SHP77 (cell line): ENCODE measurements at places on chromosomes 4 and X.

DNA sequence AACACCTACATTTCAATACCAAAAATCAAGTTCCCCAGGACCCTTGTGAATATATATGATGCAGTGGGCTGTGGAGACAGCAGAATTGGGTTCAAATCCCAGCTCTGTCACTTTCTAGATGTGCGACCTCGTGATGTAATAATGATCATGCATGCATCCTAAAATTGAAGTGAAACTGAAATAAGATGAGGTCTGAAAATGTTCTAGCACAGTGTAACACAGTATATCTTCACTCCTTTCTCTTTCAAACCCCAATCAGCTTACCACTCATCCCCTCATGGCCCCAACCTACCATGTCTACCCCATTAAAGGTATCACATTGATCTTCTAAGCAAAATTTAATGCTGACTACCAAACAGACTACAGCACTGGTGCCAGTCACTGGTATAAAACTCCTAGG is 69.9 kb upstream of the BRS3 start:
- DNase-seq = no peak

- peak; percentile 12 for DNase-seq
Observed at GRCh38 chr4:38782452-38783108, at the start of gene TLR10. TSS of gene TLR10 (minus strand) at chr4:38782990. CDS start at chr4:38775590, 7,400 bp downstream.

DNA sequence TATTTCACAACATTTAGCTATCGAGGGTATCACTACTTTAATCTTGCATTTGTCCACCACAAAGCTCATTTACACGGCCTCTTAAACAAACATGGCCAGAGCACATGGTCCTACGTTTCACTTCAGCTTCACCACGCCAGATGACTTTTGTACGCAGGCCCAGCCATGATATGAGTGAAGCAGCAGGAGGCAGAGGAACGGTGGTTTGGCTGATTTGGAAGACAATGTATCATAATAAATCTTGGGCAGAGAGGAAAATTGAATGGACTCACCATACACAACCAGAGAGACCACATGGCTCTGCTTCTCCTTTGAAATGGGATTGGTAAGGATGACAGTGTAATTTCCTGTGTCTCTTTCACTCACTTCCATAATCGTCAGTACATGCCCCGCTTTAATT is 15.3 kb downstream of the KDR start:
- no peak for DNase-seq

DNA sequence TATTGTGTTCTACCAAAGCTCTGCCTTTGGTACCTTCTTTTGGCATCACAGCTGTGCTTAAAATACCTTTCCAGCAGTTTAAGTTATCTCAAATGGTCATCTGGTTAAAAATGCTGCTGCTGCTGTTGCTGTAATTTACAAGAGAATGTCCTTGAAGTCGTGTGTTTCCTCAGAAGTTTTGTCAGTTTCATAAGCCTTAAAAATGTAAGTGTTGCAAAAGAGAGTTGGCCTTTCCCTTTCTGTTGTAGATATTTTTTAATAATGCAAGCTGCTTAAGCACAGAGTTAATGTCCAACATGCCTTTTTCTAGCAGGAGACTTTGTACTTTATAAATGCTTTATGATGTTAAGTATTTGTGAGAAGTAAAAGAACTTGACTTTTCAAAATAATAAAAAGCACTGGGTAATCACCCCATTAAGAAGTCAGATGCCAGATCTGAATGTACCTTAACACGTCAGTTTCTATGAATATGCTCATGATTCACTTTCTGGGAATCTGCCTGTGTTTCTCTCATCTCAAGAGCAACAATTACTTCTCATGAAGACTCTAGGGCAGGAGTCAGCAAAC is 35.3 kb upstream of the TENM3 start:
- no peak for DNase-seq

DNA sequence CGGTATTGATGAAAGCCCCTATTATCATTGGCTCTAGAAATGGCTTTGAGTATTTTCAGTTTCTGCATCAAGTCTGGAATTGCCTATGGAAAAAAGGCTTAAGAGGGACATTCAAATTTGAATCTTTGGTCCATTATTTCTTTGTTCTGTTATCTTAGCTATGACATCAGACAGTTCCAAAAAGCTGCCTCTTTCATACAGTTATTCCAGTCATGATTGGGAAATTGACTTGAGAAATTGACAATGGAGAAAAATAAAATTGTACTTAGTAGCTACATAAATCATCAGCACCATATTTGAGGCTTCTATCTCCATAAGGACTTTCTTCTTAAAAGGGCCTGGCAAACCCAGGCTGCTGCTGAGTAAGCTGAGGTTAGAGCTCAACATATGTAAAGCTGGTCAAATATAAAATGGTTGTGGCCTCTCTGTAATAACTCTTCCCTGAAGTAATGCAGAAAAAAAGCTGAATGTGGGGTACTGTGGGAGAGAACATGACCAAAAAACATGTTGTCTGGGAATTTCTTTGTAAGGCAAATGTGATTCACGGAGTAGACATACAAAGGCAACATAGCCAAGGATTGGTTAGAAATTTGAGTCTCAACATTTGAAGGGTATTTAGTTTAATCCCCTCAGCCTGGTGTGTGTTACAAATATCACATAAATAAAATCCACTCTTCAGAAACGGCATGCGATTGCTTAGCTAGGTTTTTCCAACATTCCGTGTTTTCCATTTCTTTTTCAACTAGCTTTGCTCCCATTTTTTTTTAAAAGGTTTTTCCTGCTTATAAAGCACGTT is 100.9 kb downstream of the LNX1 start:
- no peak for DNase-seq

GRCh38 chrX:78314561-78314960 is 12.8 kb downstream of the CYSLTR1 start:
- DNase-seq = no peak

DNA sequence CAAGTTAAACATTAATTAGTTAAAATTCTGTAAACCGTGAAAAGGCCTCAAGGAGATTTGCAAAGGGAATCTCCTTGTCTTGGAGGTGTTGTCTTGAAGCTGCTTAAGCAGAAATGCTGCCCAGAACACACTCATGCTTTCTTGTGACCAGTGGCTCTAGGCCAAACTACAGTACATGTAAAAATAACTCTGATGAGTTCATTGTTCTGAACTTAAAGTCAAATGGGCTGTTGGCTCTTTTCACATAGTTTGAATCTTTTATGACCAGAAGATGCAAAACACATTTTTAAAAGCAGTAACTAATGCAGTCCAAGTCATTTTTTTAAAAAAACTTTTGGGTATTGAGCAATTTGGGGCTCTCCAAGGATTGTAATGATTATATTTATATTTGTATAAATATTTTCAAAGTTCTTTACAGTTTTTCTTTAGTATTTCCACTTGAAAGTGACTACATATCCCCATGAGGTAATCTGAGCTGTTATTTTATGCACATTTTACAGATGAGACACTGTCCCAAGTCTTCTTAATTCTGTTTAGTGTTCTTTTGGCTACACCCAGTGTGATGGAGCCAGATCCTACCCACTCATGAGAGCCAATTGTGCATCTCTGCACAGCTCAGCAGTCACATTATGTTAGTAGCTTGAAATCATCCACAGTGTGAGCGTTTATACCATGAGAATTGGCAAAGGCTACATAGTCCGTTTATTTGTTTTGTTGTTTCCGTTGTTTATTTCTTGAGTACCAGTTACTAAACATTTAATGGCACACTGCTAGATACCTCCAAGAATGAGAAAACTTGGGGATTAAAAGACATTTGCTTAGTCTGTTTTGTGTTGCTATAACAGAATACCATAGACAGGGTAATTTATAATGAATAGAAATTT is 112.8 kb upstream of the ATXN3L start:
- no peak for DNase-seq

DNA sequence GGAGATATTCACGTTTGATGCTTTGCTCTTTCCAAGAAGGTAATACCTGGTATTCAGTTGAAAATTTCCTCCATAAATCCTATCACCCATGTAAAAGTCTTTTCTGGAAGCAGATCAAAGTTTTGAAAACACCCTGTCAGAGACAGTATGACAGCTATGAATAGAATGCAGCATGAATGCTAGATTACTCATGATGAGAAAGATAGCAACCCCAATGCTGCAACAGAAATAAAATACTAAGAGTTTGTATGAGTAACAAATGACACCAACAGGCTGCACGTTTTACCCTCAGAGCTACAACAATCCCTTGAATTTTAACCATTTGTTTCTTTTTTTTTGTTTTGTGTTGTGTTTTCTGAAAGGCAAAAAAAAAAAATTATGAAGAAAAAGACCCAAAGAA is 108.6 kb downstream of the ARHGAP6 start:
- no peak for DNase-seq

- no peak for DNase-seq
Observed at GRCh38 chr4:150874338-150875226, 140.5 kb downstream of the LRBA start.

DNA sequence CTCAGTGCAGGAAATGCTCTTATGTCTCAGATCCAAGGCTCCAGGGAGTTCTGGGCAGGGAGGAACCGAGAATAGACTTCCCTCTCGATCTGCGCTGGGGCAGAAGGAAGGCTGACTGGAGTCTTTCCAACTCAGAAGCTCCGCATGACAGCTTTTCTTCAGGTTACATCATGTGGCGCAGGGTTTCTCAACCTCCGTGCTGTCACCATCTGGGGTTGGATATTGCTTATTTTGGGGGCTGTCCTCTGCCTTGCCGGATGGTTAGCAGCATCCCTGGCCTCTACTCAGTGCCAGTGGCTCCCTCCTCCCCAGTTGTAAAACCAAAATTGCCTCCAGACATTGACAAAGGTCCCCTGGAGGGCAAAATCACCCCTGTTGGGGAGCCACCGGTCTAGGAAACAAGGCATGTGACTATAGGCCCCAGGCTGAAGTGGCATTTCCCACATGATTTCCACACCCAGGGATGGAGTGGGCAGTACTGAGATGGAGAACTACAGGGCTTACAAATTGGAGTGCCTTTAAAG is 21.4 kb downstream of the REELD1 start:
- no peak for DNase-seq

- DNase-seq = no peak
Observed at GRCh38 chr4:40316782-40317635, 18.1 kb upstream of the CHRNA9 start.

- no peak for DNase-seq
Observed at GRCh38 chrX:71989768-71990426, 79.3 kb downstream of the NHSL2 start.

GRCh38 chr4:79209081-79209480 is 116.8 kb downstream of the NAA11 start:
- DNase-seq = no peak

- no peak for DNase-seq
Observed at GRCh38 chr4:41294445-41295062, 37.8 kb downstream of the UCHL1 start.

GRCh38 chrX:68848189-68848940 is 19.5 kb downstream of the EFNB1 start:
- no peak for DNase-seq

GRCh38 chr4:142817442-142817841 is 28.7 kb downstream of the INPP4B start:
- no peak for DNase-seq

GRCh38 chrX:45134775-45135174 is 65.9 kb downstream of the DIPK2B start:
- no peak for DNase-seq

- no peak for DNase-seq
Observed at GRCh38 chrX:153875391-153876111, 10.4 kb downstream of the L1CAM start.

- no peak for DNase-seq
Observed at GRCh38 chr4:159143687-159144086, 40.8 kb downstream of the RAPGEF2 start.

- DNase-seq = no peak
Observed at GRCh38 chr4:171288816-171289432, 524.3 kb upstream of the GALNTL6 start.

GRCh38 chr4:177356206-177356605 is 46.5 kb downstream of the NEIL3 start:
- DNase-seq = no peak

GRCh38 chr4:62709618-62710252 is 1509.6 kb downstream of the ADGRL3 start:
- peak; percentile 57 for DNase-seq

- DNase-seq = no peak
Observed at GRCh38 chrX:13167481-13168231, 123.2 kb upstream of the FAM9C start.

GRCh38 chr4:148786699-148787098 is 344.5 kb upstream of the NR3C2 start:
- no peak for DNase-seq

GRCh38 chrX:119871245-119871598 is 311 bp downstream of the RNF113A start:
- no peak for DNase-seq

DNA sequence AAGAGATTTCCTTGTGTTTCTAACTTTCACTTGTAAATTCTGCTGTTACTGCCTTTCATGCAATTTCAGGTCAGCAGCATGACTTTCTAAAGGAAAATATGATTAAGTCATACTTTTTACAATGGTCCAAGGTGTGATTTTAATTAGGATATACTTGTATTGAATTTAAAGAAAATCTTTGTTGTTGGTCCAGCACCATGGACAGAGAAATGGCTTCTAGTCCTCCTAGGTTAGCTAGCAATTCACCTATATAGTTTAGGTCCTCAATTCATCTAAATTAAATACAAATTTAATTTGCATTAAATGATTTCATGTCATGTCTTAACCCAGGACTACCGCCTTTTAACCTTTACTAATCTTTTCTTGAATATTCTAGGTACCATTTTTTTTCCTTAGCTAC is 304.9 kb upstream of the RPS6KA3 start:
- DNase-seq = no peak

DNA sequence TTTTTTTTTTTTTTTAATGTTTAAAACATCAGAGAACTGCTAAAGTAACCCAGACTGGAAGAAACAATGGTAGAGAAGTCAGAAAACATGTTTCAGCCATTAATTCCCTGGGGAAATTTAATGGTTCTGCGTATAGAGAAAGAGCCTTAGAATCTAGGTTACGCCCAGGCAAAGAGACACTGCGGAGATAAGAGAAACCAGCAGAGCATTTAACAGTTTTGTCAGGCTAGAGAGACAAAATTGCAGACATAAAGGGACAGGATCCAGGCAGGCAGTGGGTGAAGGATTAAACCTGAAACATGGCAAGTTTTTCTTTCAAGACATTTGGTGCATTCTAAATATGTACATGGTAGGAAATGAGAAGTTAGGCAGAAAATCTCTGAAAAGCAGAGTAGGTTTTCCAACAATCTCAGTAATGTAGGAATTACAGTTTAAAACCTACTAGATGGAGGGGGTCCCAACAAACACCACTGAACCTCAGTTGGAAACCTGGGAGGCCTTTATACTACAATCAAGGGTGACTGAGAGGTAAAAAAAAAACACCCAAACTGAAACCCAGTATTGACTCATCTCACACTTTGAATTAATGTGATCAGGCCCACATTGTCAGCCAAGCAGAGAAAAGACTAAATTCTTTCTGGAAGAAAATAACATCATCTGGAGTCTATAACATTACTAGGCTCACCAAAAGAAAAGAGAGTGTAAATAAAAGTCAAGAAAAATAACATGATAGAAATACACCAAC is 254.2 kb upstream of the NWD2 start:
- no peak for DNase-seq

GRCh38 chr4:98662626-98663225 is 4.3 kb upstream of the TSPAN5 start:
- DNase-seq = no peak
